ENCODE measurements at places on chromosomes 16 and 17. TPM values are rescaled to one million over a fixed set of nuclear protein-coding genes. Genes with fewer than 3 reads are reported as not detected.

GRCh38 chr17:50562242-50563091, 2.0 kb downstream of the CACNA1G start:
- DNase-seq = no peak

DNA sequence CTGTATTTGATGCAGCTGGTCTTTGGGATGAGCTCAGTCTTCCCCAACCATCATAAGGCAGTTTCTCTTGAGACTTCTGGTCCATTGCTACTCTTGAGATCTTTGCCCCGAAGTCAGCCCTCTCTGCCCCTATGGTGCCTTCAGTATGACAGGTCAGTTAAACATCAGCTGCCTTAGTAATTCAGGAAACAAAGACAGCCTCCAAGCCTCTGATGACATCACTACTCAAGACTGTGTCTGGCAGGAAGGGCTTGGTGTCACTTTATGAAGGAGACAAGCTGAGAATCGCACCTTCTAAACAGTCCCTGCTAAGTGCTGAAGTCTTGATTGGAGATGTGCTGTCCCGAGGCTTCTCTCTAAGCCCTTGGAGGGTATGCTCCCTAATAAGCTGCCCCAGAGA, 104.9 kb upstream of the TBX2 start:
- DNase-seq = peak; percentile 81

DNA sequence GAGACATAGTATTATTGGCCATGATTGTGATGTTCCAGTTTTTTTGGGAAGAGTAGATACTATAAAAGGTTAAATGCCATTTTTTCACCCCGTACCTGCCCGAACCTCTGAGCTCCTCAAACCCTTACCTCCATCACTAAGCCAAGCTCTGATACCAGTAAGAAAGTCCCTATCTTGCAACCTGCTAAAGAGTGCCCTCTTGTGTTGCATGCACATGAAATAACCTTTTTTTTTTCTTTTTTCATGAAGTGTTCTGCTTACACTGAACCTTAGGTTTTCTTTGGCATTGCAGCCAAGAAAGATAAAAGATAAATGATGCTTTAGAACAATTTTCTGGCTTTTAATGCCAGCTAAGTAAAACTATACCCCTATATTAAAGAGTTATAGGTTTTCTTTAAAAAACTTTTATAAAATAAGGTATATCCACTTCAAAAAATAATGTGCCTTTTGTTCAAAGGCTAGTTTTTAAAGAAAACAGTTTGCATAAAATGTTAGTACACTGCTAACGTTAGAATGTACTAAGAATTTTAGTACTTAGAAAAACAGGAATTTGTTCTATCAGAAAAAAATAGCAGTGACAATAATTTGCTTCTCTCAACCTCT, 295.3 kb upstream of the PMFBP1 start:
- DNase-seq = peak; percentile 60

The CBX8 gene
- 5.3 TPM for total RNA-seq

The KCNJ16 gene
- not detected for total RNA-seq

The ATAD5 gene
- total RNA-seq = 2.8 TPM
